ENCODE measurements at places on chromosomes 3 and 15. TPM values are rescaled to one million over a fixed set of nuclear protein-coding genes. Genes with fewer than 3 reads are reported as not detected.

The BCHE gene
- 0.81 TPM for total RNA-seq

The TNIK gene
- 42.2 TPM for total RNA-seq

The SLMAP gene
- 578 TPM for total RNA-seq

The CP gene
- total RNA-seq, result 8.1 TPM

GRCh38 chr3:50211930-50212329 lies 6.9 kb downstream of the SLC38A3 start:
- DNase-seq, result no peak

DNA sequence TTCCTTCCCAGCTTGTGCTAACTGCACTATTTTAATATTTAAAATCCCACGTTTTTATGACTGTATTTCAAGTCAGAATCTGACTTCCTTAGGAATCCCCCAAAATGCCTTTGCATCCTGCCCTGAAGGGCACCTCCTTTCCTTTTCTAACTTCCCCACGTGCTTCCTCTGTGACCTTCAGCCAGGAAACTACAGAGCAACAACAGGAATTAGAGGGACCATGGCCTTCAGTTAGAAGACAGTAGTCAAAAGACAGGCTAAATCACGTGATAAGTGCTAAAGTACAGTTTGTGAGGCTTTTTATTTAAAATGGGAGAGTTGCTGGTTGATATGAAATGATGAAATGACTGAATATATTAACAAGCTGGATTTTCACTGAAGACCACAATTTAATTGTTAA lies 11.8 kb upstream of the ABHD10 start:
- no peak for DNase-seq

DNA sequence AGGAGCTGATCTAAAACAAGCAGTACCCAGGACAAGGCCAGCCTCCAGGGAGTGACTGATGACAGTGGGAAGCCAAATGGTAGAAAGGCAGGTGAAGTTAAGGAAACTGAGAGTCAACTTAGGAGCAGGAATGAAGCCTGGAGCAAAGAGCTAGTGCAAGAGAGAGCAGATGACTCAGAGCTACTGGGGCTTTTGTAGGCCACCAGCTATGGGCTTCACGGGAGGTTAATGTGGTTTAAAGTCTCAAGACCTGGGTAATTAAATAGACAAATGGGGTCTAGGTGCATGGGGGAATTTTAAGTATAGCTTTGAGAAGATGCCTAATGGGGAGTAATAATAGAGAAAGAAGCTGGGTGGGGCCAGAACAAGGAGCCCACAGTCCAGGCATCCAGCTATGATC lies 3.1 kb downstream of the CD86 start:
- no peak for DNase-seq

- no peak for DNase-seq
These were observed 171.0 kb upstream of the NECTIN3 start for GRCh38 chr3:110900576-110900975.

- no peak for DNase-seq
These were observed 22.5 kb upstream of the VPS8 start for GRCh38 chr3:184789314-184789998.

GRCh38 chr3:37961622-37962431 lies 28.8 kb upstream of the VILL start:
- DNase-seq, result no peak

DNA sequence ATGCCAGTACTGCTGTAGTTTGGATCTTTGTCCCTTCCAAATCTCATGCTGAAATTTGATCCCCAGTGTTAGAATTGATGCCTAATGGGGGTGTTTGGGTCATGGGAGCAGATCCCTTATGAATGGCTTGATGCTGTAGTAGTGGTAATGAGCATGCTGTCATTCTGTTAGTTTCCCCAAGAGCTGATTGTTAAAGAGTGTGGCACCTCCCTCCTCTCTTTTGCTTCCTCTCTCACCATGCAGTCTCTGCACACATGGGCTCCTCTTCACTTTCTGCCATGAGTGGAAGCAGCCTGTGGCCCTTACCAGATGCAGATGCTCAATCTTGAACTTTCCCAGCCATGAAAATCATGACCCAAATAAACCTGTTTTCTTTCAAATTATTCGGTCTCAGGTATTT lies 141.3 kb upstream of the DPPA4 start:
- DNase-seq, result no peak

DNA sequence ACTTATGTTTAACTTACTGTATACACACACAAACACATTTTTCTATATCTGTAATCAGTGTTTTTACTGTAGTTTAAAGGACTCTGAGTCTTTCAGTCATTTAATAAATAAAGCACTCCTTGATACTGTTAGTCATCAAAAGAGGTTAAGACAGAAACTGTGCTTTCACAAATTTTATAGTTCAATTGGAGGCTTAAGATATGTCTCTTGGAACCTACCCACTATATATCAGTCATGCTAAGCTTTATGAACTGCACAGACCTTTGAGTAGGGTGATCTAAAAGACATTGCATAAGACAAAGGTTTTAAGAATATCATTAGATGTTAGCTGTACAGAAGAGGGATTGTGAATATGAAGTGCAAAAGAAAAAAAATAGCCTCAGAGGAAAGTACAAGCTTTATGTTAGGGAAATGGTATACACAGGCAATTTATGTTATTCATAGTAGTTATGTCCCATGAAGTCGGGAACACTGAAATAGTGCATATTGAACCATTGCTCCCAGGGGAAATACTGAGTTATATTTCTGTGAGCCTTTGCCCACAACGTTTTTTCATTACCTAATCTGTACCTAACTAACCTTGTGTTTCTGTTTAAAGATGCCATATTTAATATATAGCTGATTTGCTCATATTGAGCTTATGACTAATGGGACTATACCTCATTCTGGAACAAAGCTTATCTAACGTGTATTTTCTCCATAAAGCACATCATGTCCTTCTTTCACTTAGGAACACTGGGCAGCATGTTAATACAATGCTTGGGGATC lies 19.7 kb downstream of the CHMP2B start:
- DNase-seq, result no peak

GRCh38 chr3:142501004-142501926 lies 53.4 kb upstream of the XRN1 start:
- DNase-seq, result no peak
